Umbilical cord (tissue), 2 donors: ENCODE measurements at places on chromosomes 16 and 17.

GRCh38 chr17:35238821-35239220 lies 4.1 kb upstream of the SLFN5 start:
- no peak for DNase-seq

- DNase-seq, result no peak
Observed at GRCh38 chr16:4383591-4384444, 12.2 kb downstream of the VASN start.

DNA sequence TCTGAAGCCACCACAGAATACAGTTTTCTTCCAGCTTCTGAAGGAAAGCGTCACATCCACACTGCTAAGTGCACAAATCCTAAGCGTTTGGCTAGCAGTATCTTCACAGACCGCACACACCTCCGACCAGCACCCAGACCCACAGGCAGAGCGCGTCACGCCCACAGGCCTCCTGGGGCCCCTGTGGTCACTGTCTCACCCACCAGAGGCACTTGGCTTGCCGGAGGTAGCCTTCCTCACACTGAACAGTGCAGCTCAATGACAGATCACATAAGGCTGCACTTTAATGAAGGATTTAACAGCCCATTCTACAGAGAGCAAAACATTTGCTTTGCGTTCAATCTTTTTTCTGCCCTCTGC lies 21.2 kb downstream of the SPHK1 start:
- DNase-seq, result no peak

- no peak for DNase-seq
Observed at GRCh38 chr17:35641032-35641431, 53.9 kb downstream of the AP2B1 start.

DNA sequence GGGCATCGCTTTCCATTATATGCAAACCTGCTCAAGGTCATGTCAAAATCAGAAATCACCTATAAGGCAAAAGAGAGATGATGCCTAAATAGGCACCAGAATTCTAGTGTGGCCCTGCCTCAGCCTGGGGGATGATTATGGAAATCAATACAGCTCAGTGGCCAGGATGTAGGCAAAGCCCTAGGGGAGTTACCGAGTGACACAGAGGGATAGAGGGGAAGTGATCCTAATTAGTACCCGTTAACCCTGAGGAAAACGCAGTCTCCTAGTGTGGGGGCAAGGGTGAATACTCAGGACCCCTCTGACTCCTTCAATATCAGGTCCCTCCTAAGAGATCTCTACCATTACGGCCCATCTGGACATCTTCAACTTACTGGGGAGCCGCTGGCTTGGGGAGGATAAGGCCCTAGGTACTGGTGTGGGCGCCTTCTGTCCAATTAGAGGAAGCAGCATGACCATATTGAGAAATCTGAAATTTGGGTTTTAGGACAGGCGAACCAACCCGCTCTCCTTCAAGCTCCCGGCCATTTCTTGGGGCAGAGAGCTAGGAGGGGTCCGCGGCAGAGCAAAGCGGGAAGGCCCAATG lies 725 bp downstream of the NT5C3B start:
- DNase-seq, result no peak

DNA sequence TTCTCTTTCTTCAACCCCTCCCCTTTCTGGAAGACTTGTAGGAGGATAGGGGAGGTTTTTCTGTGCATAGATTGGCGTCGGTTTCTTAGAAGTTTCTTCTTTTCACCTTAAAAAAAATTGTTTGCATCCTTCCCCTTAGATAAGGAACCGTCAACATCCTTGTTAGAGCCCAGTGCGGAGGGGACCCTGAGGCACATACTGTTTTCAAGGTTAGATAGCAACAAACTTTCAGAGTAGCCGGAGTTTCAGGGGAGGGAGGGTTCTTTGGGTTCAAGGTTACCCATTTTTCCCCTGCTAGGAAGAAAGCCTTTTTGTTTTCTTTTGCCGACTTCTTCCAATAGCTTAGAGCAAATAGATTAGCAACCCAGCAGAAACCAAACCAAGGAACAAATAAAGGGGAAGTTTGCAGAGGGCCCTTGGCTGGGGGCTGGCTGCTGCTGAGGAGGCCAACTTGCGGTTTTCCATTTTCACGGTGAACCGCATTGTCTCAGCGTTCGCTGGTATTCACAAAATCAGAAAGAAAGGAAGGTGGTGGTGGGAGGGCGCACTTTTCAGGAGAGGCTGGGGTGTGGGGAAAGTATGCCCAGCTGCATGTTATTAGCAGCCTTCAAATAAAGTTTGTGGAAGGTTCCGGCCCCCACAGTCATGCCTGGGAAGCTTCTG lies 28.8 kb downstream of the MSI2 start:
- DNase-seq, result no peak

- DNase-seq, result no peak
Observed at GRCh38 chr17:14815079-14815478, 450.0 kb downstream of the PMP22 start.

- no peak for DNase-seq
Observed at GRCh38 chr17:82297280-82297713, 20.1 kb downstream of the CD7 start.

DNA sequence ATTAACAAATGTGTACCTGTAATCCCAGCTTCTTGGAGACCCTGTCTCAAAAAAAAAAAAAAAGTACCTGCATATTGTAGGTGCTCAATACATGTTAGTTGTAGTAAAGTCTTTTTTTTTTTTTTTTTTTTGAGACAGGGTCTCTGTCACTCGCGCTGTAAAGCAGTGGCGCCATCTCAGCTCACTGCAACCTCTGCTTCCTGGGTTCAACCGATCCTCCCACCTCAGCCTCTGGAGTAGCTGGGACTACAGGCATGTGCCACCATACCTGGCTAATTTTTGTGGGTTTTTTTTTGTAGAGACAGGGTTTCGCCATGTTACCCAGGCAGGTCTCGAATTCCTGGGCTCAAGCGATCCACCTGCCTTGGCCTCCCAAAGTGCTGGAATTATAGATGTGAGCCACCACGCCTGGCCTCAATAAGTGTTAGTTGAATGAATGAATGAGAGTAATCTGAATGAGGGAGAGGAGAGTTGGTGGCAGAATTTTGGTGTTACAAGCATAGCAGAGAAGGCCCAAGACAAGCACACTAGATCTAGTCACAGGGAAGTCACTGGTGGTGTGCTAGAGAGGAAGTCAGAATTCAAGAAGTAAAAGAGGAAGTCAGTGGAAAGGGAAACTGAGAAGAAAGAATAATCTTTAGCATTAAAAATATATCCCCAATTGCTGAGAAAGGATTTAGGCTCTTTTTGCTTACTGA lies 9.4 kb upstream of the MYL4 start:
- DNase-seq, result no peak

GRCh38 chr17:78794864-78795640 lies 13.0 kb upstream of the CYTH1 start:
- no peak for DNase-seq

- DNase-seq, result no peak
Observed at GRCh38 chr17:82031885-82032627, 578 bp downstream of the RAC3 start.

GRCh38 chr17:28334666-28335200 lies 539 bp downstream of the IFT20 start:
- DNase-seq, result no peak

- DNase-seq, result no peak
Observed at GRCh38 chr17:48626245-48627117, at the start of gene HOXB9. HOXB9 (minus strand) TSS chr17:48626358; CDS start chr17:48626269, 89 bp downstream.

- no peak for DNase-seq
Observed at GRCh38 chr16:23229714-23230113, 47.2 kb downstream of the SCNN1G start.

DNA sequence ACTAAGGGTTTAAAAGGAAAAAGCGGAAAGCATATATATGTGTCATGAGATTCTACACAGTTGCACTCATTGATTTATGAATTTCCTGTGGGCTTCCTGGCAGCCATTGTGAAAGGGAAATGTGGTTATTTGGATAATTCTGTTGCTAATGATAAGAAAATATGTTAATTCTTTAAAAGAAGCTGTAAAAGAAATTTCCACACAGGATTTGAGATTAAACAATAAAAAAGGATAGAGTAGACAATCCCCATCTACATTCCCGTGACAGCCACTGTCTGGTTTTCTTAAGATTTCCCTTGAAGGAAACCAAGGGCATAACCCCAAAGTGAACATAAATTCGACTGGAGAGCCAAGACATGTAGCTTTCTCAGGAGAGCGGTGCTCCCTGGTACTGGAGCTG lies 397.5 kb downstream of the CPPED1 start:
- peak; percentile 20 for DNase-seq

DNA sequence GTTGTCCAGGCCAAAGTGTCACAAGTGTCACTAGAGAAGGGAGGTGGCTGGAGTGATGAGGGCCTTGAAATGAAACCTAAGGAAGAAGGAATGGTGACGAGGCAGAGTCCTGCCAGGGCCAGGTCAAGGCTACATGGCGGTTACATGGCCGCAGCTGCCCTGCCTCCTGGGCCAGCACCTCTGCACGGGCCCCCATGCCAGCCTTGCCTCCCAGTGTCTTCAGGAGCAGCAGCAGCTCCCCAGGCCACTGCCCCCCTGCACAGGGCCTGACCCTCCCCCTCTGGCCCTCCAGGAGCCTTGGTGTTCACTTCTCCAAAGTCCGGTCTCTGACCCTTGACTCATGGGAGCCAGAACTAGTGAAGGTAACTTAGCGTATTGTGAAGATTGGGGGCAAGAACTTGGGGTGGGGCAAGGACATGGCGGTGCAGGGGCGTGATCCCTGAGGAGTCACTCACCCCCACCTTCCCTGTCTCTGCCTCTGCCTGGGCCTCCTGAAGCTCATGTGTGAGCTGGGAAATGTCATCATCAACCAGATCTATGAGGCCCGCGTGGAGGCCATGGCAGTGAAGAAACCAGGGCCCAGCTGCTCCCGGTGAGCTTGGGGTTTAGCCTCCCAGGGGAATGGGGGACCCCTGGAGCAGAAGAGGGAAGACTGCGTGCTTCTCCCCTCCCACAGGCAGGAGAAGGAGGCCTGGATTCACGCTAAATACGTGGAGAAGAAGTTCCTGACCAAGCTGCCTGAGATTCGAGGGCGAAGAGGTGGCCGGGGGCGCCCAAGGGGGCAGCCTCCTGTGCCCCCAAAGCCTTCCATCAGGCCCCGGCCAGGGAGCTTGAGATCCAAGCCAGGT lies 4.1 kb upstream of the KCTD11 start:
- peak; percentile 69 for DNase-seq

- DNase-seq, result peak; percentile 50
Observed at GRCh38 chr17:2172999-2173398, 118.1 kb downstream of the HIC1 start.

DNA sequence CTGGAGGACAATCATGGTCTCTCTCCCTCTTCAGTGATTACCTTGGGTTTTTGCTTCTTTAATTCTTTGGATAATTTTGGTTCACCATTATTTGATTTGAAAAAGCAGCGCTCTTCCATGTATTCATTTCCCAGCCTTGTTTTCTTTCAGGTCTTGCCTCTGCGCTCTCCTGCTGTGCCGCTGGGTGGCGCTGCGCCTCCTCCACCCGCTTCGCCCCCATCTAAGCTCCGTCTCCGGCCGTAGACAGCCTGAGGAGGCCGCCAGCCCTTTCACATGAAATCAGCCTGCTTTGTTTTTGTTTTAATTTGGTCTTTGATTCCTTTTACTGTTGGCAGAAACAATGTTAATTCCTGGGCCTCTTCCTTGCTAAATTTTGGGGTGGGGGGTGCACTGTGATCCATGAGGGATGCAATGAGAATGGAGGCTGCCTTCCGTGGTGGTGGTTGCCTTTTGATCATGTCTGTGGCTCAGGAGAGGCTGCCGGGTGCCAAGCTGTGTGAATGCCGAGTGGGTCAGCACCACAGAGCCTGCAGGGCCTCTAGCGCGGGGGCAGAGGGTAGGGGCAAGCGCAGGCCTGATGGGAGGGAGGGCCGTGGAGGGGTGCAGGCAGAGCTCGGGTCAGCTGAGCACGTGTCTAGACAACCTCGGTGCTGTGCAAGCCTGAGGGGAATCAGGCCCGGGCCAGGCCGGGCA lies 64.1 kb downstream of the PLD6 start:
- DNase-seq, result no peak

DNA sequence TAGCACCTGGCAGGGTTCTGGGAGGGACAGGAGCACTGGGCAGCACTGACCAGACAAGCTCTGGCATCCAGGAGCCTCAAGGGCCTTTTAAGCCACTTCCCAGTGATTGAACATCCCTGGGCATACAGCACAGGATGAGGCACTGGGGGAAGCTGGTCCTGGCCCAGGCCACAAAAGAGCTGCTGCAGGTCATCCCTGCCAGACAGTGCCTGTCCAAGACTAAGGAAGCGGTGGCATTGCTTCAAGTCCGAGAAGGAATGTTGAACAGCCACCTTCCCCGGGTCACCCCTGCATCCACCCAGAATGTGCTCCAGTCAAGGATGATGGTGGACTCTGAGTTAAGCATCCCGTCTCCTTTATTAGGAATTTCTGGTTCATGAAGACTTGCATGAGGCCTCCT lies 1.2 kb upstream of the OSBPL7 start:
- DNase-seq, result no peak

DNA sequence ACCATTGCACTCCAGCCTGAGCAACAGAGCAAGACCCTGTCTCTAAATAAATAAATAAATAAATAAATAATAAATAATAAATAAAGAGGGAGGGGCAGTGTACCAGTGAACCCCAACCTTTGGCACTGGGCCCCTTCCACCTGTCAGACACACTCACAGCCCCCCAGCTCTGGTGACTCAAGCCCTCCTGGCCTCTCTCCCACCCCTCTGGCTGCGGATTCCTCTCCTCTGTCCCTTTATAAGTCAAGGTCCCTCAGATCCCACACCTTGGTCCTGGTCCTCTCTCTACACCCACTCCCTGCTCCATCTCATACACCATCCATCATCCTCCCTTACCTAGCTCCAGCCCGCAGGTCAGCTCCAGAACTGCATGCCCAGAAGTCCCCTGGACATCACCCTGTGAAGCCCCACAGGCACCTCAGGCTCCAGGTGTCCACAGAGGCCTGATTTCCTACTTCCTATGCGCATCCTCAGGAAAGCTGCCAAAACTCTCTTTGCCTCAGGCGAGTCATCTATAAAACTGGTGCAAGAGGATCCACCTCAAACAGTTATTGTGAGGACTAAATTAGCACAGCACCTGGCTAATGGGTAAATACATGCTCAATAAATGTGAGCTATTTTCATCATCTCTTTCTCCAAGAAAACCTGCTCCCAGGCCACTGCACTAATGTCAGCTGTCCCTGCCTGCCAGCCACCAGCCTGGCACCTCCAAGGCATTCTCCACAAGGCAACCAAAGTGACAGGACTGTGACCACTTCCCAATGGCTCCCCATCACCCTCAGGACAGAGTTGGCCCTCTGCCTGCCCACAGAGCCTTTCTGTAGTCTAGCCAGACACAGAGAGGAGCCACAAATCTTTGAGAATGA lies 46.8 kb downstream of the BEAN1 start:
- DNase-seq, result no peak

DNA sequence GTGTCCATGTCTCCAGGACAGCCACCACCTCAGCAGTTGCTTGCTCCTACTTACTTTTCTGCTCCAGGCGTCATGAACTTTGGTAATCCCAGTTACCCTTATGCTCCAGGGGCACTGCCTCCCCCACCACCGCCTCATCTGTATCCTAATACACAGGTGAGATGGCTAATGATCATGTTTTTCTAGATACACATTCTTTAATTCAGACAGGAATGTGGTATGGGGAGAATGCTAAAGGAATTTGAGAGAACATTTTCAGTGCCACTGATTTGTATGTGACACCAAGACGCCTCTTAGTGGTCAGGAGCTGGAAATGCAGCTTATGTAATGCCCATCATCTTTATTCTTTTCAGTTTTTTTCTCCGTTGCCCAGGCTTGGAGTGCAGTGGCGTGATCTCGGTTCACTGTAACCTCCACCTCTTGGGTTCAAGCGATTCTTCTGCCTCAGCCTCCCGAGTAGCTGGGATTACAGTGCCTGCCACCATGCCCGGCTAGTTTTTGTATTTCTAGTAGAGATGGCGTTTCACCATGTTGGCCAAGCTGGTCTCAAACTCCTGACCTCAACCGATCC lies 8.9 kb upstream of the RAPGEFL1 start:
- peak; percentile 70 for DNase-seq
